AG04449 (cell line): ENCODE measurements at places on chromosomes 5 and 9.

- no peak for DNase-seq
Observed at GRCh38 chr9:107180206-107180605, 102.9 kb upstream of the RAD23B start.

GRCh38 chr5:180717989-180718388 is 21.9 kb downstream of the OR2Y1 start:
- DNase-seq: no peak

GRCh38 chr5:79235261-79235633 is 684 bp upstream of the JMY start:
- DNase-seq: no peak

DNA sequence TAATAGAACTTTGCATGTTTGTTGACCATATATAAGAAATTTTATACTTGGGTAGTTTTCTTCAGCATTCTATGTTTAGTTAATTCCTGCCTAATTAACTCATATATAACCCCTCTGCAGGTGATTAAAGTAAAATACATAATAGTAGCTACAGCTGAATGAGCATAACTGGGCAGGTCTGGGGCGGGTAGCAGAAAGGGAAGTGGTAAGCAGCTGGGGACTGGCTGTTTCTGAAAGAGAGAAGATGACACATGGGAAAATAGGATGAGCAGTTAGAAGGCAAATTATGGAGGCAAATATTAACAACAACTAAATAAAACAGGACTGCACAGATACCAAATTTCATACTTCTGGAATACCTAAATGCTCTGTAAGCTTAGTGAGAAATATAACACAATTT is 128.1 kb downstream of the CPLANE1 start:
- no peak for DNase-seq

- no peak for DNase-seq
Observed at GRCh38 chr9:35136866-35137265, 21.2 kb upstream of the ATOSB start.

GRCh38 chr5:33299621-33300208 is 141.1 kb upstream of the TARS1 start:
- no peak for DNase-seq

DNA sequence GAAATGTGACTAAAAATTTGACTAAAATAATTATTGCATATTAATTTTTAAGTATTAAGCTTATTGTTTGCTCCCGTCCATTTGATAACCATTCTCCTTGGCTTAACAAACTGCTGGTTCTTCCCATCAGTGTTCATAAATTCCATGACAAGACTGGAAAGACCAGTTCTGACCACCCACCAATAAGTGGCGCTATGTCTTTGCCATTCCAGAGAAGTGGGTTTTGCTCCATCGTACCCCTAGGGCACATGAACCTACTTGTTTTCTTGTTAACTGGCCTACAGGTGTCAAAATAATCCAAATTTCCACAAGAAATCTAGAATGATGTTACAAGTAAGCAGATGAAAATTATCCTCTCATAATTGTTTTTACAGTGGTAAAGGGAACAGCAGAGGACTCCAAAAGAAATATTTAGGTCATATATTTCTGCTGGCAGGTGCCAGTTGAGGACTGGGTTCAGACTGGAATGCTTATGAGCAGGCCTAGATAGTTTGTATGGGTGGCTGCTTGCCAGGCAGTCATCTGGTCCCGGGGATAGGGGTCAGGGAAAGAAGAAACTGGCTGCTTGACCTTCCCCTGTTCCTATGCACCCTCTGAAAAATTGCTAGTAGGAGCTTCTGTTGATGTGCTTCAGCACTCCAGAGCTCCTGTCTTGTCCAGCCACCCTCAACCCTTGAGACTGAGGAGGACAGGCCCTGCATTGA is 283.1 kb upstream of the ADAMTSL1 start:
- DNase-seq: no peak

DNA sequence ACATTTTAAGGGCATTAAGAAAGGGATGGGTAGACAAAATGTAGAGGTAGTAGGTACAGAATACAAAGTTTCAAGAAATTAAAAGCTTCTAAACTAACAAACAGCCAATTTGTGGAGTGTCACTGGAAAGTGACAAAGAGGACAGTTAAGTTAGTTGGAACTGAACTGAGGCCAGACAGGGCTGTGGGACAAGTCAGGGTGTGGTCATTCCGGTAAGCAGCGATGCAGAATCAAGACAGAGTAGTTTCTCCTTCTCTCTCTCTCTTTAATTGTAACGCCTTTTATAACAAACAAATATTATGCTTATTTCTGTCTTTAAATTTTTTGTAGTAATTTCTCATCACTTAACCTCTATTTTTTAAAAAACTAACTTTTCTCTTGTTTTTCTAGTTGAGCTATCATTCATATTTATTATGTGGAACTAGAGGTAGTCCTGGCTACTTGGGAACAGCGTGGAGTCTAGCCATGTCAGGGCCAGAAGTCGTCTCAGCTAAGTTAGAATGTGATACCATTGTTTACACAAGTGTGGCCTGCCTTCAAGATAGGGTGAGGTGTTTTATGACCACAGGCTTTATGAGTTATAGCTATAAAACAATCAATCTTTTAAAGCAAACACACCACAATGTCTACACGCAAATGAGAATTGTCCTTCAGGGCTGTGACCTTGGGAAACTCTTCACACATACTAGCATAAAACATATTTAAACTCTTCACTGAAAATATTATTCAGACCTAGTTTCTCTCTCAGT is 115.3 kb upstream of the CDKN2B start:
- no peak for DNase-seq

- no peak for DNase-seq
Observed at GRCh38 chr5:137221943-137222342, 277.2 kb downstream of the SPOCK1 start.

DNA sequence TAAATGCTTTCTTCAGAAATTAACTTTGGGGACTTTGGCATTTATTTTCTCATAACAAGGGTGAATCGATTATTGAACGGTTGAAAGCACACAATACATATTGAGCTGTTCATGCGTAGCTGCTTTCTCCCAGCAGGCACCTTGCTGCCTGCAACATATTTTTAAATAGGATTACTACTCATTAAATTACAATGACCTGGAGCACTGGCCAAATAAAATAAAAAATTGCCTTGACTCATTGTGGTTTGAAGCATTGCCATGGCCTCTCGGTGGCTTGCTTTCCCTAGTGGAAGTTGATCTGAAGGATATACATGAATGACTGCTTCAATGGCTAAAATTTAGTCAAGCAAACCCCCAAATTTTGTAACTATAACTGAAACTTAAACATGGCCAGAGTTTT is 181.6 kb upstream of the NUDT12 start:
- DNase-seq: peak; percentile 21

- no peak for DNase-seq
Observed at GRCh38 chr9:107933097-107933496, 443.5 kb upstream of the KLF4 start.

GRCh38 chr9:6788162-6789016 is 30.6 kb downstream of the KDM4C start:
- no peak for DNase-seq

DNA sequence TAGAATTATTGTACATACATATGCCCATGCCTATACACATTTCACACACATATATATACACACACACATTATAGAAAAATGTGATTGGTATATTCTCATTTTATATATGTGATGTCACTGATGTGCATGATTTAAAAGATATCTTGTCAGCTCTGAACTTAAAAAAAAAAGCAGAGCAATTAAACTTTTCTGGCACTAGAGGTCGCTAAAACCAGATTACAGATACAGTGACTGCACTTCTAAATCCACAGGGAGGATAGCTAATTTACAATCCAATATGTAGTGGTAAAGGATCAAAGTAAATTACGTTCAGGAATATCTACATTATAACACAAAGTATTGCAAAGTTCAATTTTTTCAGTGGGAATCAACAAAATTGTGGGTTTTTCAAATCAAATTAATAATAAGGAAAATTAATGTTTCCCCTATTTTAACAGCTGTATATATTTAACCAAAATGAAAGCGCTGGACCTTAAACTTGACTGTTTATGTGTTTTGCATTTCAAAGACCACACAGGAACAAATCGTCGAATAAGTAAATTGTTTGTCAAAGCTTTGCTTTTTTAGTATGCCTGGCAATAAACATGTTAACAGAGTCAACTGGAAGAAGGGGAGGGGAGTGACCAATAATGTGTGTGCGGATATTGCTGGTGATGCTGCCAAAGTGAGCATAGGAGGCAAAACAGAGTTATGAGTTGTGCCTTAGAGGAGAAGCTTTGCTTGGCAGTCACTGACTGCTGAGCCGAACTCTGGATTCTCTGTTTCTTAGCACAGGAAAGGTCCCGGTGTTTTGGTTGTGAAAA is 1201.4 kb upstream of the C9orf72 start:
- no peak for DNase-seq

GRCh38 chr9:117412841-117413240 is 2.0 kb downstream of the ASTN2 start:
- DNase-seq: no peak

DNA sequence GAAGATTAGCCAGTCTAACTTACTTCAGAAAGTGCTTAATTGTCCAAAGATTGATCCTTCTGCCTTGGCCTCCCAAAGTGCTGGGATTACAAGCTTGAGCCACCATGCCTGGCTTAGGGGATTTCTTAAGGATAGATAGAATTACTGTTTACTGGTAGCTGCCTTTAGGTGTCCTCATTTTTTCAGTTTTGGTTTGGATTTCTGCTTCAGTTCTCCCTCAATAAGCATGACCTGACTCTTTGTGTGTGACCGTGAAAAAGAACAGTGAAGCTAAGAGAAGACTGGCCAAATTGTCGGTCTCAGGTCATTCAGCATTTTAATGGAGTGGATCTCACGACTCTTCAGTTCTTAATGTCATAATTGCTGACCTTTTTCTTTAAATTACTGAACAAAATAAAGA is 22.9 kb upstream of the CMYA5 start:
- DNase-seq: no peak
